ENCODE measurements at places on chromosomes 2 and 18. TPM values are rescaled to one million over a fixed set of nuclear protein-coding genes. Genes with fewer than 3 reads are reported as not detected.

IL36A gene
- not detected for total RNA-seq

FER1L5 gene
- total RNA-seq = not detected

SCYGR4 gene
- total RNA-seq = not detected

CHRND gene
- total RNA-seq = not detected

CPO gene
- not detected for total RNA-seq

MC2R gene
- total RNA-seq = not detected

ABCB11 gene
- total RNA-seq = 0.02 TPM

MALL gene
- 131 TPM for total RNA-seq

RNF138 gene
- 12.3 TPM for total RNA-seq

VIT gene
- not detected for total RNA-seq

GAREM2 gene
- total RNA-seq = 10.3 TPM

SPATA3 gene
- not detected for total RNA-seq

ATOH8 gene
- total RNA-seq = 7.8 TPM

GPR55 gene
- total RNA-seq = not detected

UGT1A5 gene
- total RNA-seq = not detected

AGAP1 gene
- total RNA-seq = 15.0 TPM

RGPD5 gene
- 7.8 TPM for total RNA-seq

TNFAIP6 gene
- 1.2 TPM for total RNA-seq

REG3G gene
- not detected for total RNA-seq

RNF181 gene
- total RNA-seq = 191 TPM

HDHD2 gene
- total RNA-seq = 9.2 TPM

TTN gene
- total RNA-seq = 0.01 TPM

RAX gene
- total RNA-seq = not detected

SERPINB7 gene
- total RNA-seq = 2.3 TPM

LRATD1 gene
- total RNA-seq = 0.07 TPM

SNX17 gene
- total RNA-seq = 138 TPM

OTOS gene
- total RNA-seq = not detected

BOLL gene
- not detected for total RNA-seq

UGT1A4 gene
- total RNA-seq = not detected

ASTL gene
- total RNA-seq = not detected

TTC21B gene
- total RNA-seq = 5.2 TPM
